ENCODE measurements at places on chromosomes 11 and 22.

DNA sequence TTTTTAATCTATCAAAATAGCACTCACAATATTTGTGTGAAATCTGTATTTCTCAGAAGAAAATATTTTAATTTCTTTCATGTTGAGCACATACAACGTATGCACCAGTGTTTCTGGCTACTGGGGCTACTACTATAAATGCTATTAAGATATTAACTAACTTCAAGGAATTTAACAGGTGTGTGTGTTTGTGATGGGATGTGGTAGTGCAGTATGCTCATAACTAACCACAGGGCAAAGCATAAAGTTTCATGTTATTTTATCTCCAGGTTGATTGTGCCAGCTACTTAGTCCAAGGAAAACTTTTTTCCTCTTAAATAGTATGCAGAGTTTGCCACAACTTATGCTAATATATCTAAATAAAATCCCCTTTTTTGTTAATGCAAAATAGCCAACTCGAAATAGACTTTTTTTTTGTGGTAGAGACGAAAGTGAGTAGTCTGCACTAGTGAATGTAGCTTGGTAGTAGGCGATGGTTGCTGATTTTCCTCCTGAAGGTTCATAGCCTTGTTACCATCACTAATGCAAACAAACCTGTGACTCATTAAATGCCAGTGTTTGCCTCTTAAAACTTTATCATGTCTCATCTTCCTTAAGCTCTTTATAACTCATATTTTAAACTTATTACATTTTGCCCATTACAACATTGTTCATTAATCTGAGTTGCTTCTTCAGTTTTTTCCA lies 565.5 kb upstream of the ANO3 start:
- no peak for DNase-seq

- DNase-seq, result no peak
Measured at GRCh38 chr22:39966470-39966869, 6.3 kb downstream of the TMA7B start.

DNA sequence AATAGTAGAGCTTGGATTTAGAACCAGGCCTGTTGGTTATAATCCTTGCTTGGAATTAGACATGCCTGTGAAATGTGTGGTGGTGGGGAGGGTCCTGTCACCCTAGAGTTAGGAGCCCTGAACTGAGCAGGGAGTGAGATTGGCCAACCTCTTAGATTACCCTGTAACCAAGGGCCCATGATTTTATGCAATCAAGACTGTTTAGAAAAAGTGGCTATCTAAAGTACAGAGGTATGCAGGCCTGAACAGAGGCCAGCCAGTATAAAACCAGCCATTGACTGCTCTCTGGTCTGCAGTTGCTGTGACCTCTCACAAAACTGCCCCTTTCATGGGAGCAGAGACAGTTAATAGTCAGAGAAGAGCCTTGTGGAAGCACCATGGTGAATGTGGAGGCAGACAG lies 36.2 kb downstream of the SERPINH1 start:
- no peak for DNase-seq

DNA sequence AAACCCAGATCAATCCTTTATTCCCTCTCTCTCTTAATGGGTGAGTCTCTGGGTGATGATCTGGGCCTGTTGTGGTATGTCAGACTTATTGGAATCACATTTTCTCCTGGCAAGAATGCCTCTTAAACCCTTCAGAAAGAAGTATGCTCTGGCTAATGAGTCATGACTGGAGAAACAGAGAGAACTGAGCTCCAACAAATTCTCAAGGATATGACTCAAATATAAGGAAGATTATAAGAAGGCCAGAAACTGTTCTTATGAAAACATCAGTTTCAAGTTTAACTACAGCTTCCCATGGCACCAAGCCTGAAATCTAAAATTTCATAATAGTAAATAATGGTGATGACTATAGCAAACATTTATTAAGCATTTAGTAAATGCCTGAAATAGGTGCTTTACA lies 83.9 kb downstream of the OR5AK2 start:
- no peak for DNase-seq

DNA sequence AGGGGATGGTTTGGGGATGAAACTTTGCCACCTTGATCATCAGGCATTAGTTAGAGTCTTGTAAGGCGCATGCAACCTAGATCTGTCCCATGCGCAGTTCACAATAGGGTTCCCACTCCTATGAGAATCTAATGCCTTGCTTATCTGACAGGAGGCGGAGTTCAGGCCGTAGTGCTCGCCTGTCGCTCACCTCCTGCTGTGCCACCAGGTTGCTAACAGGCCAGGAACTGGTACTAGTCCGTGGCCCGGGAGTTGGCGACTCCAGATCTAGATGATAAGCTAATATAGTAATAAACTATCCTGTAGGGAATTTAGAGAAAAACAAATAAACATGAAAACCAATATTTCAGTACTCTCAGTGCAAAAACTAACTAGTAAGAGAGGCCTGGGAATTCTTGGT lies 155.4 kb upstream of the ANO5 start:
- DNase-seq, result no peak

DNA sequence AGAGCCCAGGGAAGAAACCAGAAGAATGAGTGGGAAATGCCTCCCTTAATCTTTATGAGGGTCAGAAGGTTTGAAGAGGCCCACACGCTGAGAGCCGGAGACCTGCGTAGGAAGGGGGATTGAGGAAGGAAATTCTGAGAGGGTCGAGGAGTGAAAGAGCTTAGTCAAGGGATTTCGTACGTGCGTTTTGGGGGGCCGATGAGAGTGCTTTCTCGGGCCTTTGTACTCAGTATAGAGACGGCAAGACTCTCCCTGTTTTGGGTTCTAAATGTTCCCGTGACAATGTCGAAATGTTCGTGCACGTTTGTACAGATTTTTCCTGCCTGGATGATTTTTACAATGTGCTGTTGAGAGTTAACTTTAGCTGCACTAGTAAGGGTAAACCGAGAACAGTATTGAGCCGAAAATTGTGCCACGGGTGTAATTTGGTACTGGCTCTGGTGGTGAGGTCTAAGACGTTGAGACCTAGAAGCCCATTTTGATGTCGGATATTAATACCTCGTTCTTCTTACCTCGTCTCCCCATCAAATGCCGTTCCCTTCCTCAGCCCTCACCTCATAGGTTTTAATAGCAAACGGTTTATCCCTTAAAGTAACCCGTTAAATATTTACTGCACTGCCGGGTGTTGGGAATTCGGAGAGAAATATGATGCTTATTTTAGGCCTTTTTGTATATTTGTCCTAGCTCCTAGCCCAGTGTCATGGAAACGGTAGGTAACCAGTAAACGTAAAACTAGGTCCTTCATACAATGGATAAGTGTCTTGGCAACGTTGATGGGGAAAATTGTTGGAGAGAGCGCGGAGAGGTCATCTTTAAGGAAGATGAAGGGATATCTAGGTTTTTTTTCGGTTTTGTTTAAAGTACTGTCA lies 734 bp downstream of the C11orf58 start:
- no peak for DNase-seq

DNA sequence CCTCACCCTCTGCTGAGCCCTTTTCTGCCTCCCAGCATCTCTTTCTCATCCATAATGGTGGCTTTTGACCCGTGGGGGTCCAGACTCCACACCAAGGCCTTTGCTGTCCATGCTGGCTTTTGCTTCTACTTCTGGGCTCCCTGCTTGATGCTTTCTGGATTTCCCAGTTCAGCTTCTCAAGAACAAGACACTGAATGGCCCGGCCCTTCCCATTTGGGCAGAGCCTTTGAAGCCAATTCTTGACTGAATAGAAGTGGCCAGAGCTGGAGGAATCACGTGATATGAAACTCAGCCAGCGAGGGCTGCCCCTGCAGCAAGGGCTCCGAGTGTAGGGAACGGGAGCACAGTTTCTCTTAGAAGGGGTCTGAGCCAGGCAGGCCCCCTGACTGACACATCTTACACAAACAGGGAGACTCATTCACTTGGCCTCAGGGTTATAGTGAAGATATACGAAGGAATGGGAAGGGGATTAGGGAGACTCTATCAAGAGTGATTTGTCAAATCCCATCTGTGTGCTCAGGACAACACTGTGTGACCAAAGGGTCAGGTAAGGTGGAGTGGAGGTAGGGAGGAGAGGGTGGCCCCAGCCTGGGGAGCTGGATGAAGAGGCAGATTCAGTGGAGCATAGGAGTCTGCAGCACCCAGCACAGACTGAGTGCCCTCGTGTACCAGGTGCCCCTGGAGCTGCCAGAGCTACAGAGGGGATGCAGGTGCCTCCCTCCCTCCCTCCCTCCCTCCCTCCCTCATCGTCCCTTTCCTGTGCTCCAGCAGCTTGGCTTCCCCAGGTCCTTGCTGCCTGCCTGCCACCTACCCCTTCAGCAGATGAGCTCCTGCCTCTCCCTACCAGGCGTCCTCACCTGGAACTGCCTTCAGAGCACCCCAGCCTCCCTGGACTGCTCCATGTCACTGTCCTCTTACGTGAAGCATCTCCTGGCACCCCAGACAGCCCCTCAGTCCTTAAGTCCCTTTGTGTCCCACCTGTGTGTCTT lies 106.0 kb downstream of the TRIM29 start:
- DNase-seq, result no peak

DNA sequence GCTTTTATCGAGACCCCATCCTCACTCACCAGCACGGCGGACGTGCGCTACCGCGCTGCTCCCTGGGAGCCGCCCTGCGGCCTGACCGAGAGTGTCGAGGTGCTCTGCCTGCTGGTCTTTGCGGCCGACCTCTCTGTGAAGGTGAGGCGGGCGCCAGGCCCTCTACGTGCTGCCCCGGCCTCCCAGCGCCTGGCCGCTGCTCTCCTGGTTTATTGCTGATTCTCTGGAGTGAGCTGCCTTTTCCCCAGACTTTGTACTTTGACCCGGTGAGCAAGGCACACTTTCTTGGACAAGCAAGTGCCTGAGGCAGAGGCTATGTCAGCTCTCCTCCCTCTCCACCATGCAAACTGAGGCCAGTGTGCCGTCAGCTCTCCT lies 6.5 kb downstream of the TPCN2 start:
- DNase-seq, result no peak

GRCh38 chr11:76891285-76891684 lies 30.6 kb downstream of the ACER3 start:
- DNase-seq, result no peak
